ENCODE measurements at places on chromosomes 7 and 10. TPM values are rescaled to one million over a fixed set of nuclear protein-coding genes. Genes with fewer than 3 reads are reported as not detected.

The DRGX gene
- total RNA-seq: not detected

The ACSL5 gene
- total RNA-seq: 0.32 TPM

The CPXM2 gene
- total RNA-seq: not detected

The CCL24 gene
- total RNA-seq: not detected

The SLC13A1 gene
- not detected for total RNA-seq

The CDHR3 gene
- total RNA-seq: 4.6 TPM
